Hematopoietic multipotent progenitor cell treated with erythropoietin and hydrocortisone succinate and interleukin-3 and kit ligand, for 17 days (in vitro differentiated cells): ENCODE measurements at places on chromosomes 4 and X.

DNA sequence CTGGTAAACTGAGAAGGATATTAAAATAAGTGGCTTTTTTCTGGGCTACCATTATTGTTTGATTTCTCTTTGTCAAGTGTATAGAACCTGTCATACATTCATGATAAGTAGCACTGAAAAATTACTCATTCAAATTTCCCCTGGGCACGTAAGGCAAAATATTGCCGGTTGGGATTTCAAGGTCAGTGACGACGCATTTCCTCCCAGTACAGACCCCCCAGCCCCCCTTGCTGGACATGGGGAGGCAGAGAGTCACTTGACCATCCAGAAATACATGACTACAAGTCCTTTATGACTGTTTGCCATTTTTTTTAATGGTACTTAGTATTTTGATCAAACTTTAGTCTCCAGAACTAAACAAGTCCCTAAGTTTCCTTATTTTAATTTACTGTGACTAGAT, 6.8 kb upstream of the MND1 start:
- no peak for DNase-seq

- DNase-seq, result no peak
Measured at GRCh38 chr4:1395941-1396805, 10.1 kb downstream of the NKX1-1 start.

- no peak for DNase-seq
Measured at GRCh38 chr4:123035239-123035638, 112.8 kb upstream of the NUDT6 start.

GRCh38 chrX:83759872-83760271, 101.1 kb upstream of the CYLC1 start:
- no peak for DNase-seq

DNA sequence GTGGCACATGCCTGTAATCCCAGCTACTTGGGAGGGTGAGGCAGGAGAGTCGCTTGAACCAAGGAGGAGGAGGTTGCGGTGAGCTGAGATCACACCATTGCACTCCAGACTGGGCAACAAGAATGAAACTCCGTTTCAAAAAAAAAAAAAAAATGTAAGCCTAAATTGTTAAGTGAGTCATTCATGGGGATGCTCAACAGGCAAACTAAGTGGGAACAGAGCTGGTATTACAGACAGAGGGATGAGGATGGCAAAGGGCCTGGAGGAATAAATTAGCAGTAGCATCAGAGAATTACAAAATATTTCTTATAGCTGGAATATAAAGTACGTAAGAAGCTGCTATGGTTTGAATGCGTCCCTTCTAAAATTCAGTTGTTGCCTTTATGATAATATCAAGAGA, 43.4 kb upstream of the OGT start:
- no peak for DNase-seq

- no peak for DNase-seq
Measured at GRCh38 chr4:13413729-13414437, 70.3 kb downstream of the RAB28 start.

DNA sequence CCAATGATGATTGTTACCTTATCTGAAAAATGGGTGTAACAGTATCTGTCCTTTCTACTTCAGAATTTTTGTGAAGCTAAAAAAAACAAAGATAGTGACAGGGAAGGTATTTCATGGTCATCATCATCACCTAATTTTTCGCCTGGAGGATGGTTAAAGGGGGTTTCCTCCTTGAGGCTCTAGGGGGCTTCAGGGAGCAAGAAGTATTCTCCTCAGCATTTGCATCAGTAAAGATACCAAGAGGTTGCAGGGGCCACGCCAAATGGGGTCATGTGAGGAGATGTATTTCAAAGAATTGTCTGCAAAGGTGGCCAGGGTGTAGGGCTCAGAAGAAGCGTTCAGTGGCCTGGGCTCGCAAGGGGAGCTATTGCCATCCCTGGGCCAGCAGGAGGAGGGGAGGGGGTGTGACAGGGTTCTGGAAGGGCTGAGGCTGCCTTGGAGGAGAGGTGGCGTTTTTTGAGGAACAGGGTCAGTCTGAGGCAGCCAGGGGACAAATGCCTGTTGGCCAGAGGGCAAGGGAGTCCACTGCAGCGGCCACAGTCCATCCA, 7.3 kb upstream of the NSG1 start:
- DNase-seq, result no peak

DNA sequence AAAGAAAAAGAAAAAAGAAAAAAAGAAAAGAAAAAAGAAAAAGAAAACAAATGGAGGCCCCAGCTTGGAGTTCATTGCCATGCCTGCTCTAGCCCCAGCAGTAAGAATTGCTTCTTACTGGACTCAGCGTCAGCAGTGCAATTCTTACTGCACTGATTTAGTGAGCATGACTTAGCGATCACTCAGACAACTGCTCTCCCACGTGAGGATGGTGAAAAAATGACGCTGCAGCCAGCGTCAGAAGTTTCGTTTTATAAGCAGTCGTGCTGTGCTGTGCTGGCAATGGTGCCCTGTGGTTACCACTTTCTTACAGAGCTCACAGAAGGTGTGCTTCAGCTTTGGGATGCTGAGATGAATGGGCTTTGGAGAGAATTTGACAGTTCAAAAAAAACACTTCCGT, 68.3 kb upstream of the DDX3X start:
- no peak for DNase-seq

DNA sequence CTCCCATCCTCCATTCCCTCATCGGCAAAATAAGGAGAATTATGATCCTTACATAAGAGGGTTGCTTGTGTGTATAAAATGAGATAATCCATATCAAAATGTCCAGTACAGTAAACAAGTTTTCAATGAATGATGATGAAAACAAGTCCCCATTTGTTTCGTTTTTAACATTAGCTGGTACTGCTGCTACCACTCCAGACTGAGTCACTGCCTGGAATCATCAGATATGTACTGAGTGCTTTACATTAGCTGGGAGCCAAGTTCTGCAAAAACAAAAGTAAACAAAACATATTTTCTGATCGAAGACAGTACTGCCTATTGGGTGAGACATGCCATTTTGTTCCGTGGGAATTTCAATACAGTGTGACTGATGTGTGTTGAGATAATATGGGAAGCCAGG, 123.2 kb upstream of the IGFBP7 start:
- no peak for DNase-seq

DNA sequence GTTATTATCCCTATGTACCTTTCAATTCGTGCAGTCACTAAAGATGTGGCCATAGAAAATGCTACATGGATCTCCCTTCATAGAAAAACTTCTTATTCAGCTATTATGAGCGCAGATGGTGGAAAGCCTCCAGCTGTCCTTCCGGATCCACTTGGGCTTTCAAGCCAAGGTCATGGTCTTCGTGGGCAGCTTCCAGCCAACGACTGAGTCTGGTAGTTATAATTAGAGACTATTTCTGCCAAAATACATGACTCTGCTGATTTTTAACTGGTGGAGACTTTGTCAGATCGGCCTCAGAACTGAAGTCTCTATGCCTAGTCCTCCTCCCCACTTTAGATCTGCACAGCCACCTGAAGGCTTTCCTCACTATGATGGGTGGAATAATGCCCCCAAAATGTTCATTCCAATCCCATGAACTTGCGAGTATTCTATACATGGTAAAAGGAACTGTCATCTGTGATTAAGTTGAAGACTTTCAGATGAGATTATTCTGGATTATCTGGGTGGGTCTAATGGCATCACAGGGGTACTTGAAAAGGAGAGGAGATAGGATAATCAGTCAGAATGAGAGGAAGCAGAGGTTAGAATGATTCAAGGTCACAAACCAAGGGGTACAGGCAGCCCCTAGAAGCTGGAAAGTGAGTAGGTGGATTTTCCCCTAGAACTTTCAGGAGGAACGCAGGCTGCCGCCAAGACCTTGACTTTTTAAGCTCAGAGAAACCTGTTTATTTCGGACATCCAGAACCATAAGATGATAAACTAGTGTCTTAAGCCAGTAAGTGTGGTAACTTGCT, 171.1 kb upstream of the CXCL13 start:
- no peak for DNase-seq

GRCh38 chr4:23455456-23456158, 434.2 kb downstream of the PPARGC1A start:
- no peak for DNase-seq

DNA sequence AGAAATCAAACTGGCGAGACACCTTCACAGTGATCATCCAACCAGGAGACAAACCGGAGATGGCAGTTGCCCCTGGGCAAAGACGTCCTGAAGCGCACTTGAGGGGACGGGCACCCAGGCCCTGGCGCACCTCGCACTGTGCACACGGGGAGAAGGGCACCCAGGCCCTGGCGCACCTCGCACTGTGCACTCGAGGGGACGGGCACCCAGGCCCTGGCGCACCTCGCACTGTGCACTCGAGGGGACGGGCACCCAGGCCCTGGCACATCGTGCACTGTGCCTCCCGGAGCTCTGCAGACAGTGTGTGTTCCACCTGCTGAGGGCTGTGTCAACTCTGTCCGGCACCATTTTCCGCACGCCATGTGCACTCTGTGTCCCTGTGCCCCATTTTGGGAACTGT, 34.6 kb upstream of the CPLX1 start:
- DNase-seq, result no peak

DNA sequence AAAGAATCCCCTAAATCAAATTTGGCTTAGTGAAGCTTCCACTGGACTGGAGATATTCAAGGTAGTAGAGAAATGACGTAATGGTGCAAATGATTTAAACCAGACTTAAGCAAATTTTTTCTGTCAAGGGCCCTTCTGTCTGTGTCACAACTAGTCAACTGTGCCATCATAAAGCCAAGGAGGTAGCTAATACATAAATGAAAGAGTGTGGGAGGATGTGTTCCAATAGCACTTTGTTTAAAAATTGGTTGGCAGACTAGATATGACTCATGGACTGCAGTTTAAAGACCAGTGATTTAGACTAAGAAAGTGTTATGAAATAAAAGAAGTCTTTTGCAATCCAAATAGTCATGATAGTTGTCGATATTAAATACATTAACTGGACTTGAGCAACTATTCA, 24.3 kb upstream of the TEX13C start:
- no peak for DNase-seq

- no peak for DNase-seq
Measured at GRCh38 chr4:39574946-39575345, 47.7 kb upstream of the UGDH start.

GRCh38 chr4:107997794-107998193, 8.1 kb downstream of the HADH start:
- DNase-seq, result no peak

DNA sequence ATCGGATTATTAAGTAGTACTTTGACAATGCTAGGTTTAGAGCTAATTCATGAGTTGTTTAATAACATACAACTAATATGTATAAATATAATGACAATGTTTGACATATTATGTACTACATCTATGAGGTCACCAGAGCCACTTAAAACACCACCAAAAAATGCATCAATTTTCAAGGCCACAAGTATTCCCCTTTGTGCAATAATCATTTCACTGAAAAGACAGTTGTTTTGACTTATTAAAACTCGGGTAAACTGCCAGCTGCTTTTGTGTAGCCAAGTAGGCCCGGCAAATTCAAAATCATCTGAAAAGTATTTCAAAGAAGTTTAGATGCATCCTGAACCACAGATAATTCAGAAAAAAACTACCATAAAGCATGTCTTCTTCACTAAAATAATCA, 48.7 kb downstream of the CLOCK start:
- DNase-seq, result no peak

GRCh38 chr4:38411092-38411491, 252.9 kb upstream of the KLF3 start:
- no peak for DNase-seq

- DNase-seq, result no peak
Measured at GRCh38 chr4:27040356-27040755, 179.7 kb downstream of the STIM2 start.

GRCh38 chr4:174539571-174539970, 17.3 kb upstream of the HPGD start:
- DNase-seq, result no peak

- no peak for DNase-seq
Measured at GRCh38 chrX:110600745-110601310, 194.8 kb downstream of the CHRDL1 start.

DNA sequence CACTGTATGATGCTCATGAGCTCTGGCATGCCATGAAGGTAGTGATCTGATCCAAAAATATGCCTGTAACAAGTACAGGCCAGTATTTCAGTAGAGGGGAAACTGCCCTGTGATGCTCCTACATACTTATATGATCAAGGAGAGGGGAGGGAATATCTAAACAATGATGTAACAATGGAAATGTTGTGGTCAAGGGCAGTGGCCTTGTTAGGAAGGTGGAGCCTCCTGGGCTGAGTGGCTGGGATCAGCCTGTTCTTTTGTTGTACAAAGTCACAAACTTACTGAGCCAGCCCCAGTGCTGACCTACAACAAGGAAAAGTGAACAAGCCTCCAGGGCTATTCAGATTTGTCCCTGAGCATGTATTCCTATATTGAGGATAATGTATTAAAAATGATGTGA, 70.3 kb downstream of the ANXA10 start:
- no peak for DNase-seq

DNA sequence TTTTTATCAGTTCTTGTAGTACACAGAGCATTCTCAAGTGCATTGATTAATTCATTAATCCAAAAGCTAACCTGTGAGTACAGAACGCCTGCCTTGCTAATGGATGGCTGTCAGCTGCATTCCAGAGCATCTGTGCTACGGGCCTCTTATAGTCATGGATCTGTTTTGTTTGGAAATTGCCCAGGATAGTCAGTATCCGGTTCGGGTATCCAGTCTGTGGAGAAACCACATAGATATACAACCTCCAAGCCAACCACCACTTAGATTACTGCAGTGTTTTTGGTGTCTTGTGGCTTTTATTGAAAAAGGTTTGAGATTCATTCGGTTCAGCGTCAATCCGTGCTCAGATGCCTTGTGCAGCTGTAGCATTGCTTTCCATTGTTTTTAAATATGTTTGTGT, 4.0 kb downstream of the LAP3 start:
- no peak for DNase-seq

DNA sequence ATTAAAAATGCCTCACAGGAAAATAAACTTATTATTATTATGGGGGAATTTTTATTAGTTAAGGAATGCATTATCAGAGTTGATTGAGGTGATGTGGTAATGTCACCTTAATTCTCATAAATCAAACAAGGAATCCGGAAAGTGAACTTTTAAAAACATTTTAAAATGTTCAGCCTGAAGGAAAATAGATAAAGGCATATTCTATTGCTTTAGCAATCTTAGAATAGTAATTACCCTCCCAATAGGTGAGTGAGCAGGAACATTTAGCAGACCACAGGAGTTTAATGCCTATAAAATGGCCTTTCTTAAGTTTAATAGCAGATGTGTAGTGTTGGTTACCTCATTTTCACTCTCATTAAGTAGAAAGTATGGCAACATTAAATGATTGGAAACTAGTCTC, 160.9 kb upstream of the MAD2L1 start:
- no peak for DNase-seq

DNA sequence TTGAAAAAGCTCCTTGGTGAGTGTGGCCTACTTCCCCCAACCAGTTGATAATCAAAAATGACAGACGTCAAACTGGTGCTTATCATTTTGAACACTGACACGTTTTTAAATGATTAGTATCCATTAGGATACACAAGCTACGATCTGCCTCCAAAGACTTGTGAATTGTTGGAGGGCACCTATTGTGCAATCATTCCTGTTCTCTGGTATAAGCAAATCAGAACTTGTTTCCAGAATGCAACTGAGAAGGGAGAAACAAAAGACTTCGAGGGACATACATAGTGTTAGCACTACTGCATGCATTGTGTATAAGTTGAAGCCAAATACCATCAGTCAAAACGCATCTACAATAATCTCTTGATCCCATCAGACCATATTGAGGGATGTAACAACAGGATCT, 11.6 kb downstream of the NPY2R start:
- DNase-seq, result no peak
